ENCODE measurements at places on chromosomes 12 and 14.

DNA sequence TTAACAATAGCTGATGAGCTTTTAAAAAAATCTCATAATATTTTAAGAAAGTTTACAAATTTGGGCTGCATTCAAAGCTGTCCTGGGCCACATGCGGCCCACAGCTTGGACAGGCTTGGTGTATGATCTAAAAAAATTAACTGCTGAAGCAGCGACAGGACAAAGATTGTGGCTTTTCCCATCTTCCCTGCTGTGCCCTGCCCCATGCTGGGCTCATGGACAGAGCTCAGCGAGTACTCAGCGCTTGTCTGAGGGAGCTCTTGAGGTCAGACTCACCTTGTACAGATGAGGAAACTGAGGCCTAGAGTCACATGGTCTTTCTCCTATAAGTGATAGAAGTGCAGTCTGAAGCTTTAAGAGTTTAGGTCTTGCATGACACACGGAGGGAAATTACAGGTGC is 15.0 kb downstream of the EVL start:
- DNase-seq: no peak

DNA sequence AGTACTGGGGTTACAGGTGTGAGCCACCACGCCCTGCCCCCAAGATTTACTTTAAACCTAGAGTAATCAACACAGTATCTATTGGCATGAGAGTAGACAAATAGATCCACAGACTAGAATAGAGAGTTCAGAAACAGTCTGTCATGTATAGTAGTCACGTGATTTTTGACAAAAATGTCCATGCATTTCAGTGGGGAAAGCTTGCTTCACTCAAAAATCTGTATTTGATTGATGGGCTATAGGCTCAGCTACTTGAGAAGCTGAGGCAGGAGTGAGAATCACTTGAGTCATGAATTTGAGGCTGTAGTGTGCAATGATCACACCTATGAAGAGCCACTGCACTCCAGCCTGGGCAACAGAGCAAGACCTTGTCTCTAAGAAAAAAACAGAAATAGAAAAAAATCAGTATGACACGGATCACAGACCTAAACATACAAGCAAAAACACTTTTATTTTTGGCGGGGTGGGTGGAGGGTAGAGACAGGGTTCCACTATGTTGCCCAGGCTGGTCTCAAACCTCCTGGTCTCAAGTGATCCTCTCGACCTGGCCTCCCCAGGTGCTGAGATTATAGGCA is 7.6 kb upstream of the ORAI1 start:
- DNase-seq: no peak

GRCh38 chr14:99009871-99010270 is 262.1 kb downstream of the BCL11B start:
- no peak for DNase-seq

- no peak for DNase-seq
Measured at GRCh38 chr14:91351512-91351862, 66.1 kb downstream of the CCDC88C start.

DNA sequence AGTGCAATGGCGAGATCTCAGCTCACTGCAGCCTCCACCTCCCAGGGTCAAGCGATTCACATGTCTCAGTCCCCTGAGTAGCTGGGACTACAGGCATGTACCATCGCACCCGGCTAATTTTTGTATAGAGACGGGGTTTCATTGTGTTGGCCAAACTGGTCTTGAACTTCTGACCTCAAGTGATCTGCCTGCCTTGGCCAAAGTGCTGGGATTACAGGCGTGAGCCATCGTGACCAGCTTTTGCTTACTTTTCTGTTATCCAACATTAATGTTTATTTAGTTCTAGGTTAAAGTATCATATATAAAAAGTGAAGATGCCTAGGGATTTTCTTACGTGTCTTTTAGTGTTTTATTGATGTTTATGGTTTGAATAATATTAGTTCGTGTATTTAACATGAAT is 28.9 kb upstream of the CCT2 start:
- no peak for DNase-seq

DNA sequence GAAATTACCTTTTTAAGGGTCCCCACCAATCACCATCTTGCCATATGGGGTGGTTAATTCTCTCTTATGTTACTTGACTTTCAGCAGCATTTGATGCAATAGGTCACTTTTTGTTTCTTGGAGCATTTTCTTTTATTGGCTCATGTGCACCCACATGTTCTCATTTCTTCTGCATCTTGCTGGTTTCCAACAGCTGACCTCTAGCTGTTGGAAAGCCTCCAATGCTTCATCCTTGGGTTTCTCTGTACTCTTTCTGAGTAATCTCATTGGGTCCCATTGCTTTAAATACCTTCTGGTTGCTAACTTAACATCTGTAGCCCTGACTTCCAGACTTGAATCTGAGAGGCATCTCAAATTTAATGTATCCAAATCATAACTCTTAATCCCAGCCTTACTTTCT is 116.8 kb downstream of the CRADD start:
- no peak for DNase-seq

GRCh38 chr14:92897922-92898565 is 24.9 kb upstream of the CHGA start:
- DNase-seq: no peak

- DNase-seq: no peak
Measured at GRCh38 chr12:58787021-58787760, 133.1 kb downstream of the LRIG3 start.

- DNase-seq: no peak
Measured at GRCh38 chr12:27060740-27061139, 21.6 kb downstream of the C12orf71 start.

- DNase-seq: no peak
Measured at GRCh38 chr12:19447386-19447785, 8.1 kb downstream of the AEBP2 start.

DNA sequence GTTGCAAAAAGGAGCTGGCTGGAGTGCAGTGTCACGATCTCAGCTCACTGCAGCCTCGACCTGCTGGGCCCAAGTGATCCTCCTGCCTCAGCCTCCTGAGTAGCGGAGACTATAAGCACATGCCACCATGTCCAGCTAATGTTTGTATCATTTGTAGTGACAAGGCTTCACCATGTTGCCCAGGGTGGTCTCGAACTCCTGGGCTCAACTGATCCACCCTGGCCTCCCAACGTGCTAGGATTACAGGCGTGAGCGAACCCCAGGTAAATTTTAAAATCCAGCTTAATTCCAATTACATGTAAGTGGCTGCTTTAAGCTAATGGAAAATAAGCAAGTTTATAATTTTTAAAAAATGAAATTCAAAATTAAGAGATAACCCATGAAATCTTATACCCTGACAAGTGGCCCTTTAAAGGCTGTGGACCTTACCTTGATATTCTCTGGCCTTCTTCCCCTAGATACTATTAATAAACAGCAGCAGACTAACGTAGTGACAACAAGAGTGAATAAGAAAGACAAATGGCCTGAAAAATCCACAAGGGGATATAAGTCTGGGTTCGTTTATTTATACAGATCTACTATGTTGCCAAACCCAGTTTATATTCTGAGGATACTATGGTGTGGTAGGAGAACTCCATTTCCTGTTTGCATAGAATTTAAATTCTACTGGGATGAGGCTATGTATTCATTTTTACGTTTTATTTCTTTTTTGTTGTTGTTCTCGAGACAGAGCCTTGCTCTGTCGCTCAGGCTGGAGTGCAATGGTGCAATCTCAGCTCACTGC is 25.6 kb upstream of the SLC2A3 start:
- no peak for DNase-seq

GRCh38 chr12:52086944-52087835 is 7.7 kb downstream of the SMIM41 start:
- no peak for DNase-seq

GRCh38 chr12:39413836-39414771 is 28.8 kb downstream of the KIF21A start:
- DNase-seq: no peak

DNA sequence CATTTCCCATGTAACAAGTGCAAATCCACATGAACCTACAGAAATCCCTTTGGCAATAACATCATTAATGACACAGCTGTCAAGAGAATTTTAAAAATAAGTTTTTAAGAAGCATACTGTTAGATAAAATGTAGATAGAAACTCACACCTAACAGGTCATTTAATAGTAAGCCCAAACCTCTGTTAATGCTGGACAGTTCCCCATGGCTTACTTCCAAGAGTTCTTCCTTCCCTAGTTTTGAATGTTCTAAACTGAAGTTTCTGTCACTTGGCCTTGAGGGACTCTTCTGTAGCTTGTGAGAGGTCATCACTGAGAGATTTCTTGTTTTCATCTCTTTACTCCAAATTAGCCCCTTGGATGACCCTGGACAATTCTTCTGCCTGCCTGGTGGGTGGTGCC is 22.7 kb downstream of the OTX2 start:
- no peak for DNase-seq

GRCh38 chr14:39426605-39427004 is 5.6 kb downstream of the FBXO33 start:
- peak; percentile 8 for DNase-seq

- DNase-seq: no peak
Measured at GRCh38 chr12:18297902-18298301, 36.6 kb downstream of the PIK3C2G start.

DNA sequence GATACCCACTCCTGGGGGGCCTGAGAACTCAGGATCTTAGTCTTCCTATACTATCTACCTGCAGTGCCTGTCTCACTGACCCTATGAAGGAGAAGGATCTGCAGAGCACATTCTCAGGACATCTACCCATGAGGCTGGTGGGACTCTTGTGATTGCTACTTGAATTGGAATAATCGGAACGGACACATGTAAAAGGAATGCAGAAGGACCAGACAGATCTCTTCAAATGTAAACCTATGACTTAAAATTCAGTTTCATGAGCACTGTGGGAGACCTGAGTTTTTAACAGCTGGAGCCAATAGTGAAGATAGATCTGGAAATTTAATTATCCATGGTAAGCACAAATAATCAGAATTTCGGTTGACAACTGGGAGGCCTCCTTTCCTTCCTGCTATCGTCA is 35.2 kb upstream of the CPSF6 start:
- no peak for DNase-seq

DNA sequence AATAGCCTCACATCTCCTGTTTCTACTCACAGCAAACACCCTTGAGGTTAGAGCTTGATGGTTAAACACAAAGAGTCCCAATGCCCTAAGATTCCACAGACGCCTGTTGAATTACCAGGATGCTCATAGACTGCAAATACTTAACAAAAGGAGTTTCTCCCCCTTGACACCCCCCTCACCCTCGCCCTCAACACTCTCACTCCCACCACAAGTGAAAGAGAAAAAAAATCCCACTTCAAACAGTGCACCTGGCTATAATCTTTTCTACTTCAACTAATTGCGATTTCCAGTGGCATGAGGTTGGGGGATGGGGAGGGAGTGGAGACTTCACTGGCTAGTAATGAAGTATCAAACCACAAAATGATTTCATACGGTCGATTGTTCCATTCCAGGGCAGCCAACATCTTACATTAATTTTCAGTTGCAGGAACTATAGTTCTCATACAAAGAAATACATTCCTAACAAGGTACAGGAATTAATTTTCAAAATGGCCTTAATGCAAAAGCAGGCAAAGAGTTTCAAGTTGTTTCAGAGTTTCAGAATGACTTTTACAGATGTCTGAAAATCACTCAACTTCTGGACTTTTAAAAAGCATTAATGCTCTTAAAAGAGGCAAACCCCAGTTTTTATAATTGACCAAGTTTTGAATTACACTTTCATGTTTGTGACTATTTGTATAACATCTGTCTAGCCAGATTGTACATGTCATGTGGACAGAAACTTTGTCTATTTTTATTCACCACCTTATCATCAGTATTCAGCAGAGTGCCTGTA is 390.7 kb downstream of the C12orf75 start:
- DNase-seq: no peak

GRCh38 chr12:51848841-51849735 is 570 bp upstream of the FIGNL2 start:
- peak; percentile 49 for DNase-seq

DNA sequence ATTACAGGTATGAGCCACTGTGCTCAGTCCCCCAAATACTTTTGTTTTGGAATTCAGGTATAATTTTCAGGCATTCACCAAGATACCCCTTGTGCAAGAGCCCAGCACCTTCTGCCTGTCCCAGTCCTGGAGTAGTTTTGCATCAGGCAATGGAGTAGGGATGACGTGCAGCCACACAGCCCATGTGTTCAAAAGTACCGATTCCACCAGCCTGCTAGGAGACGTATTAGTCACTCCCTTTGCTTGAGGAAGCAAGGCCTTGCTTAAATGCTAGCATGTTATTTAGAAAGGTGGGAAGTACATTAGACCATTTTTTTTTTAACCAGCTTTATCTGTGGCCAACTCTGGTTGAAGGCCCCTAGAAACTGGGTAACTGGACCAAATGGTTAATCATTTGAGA is 15.0 kb upstream of the GALNT16 start:
- DNase-seq: no peak

GRCh38 chr12:53739214-53740129 is 12.2 kb upstream of the CALCOCO1 start:
- DNase-seq: no peak

DNA sequence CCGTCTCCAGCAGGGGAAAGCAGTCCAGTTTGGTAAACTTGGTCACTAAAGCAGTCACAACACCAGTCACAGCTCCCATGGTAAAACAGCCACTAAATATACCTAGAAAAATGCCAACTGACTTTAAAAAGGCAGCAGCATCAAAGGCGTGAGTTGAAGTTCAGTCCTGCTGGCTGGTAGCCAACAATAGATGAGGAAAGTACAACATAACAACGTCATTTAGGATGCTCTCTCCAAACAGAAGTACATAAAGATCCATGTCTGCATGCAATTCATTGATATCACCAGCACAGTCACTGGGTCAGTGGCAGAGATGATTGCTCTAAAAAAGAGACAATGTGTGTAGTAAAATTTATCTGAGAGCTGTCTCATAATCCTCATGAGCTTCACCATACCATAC is 59.3 kb upstream of the TMPO start:
- no peak for DNase-seq

GRCh38 chr14:32400480-32400879 is 71.4 kb downstream of the AKAP6 start:
- DNase-seq: no peak

DNA sequence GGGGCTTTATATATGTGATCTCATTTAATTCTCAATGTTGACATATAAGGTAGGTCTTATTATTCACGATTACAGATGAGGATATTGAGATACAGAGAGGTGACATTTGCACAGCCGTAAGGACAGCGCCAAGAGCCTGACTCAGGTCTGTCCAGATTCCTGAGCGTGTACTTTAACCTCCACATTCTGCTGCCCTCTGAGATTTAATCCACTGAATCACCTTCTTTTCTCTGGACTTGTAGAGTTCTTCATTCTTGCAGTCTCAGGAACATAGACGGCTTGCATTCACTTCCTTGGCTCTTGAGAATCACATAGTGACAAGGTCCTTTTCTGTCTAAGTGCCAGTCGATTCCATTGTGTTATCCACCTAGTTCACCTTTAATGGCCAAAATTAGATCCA is 141.0 kb upstream of the ARHGAP5 start:
- DNase-seq: no peak
